Psoas muscle (tissue), 8 donors: ENCODE measurements at places on chromosomes 2 and 18.

DNA sequence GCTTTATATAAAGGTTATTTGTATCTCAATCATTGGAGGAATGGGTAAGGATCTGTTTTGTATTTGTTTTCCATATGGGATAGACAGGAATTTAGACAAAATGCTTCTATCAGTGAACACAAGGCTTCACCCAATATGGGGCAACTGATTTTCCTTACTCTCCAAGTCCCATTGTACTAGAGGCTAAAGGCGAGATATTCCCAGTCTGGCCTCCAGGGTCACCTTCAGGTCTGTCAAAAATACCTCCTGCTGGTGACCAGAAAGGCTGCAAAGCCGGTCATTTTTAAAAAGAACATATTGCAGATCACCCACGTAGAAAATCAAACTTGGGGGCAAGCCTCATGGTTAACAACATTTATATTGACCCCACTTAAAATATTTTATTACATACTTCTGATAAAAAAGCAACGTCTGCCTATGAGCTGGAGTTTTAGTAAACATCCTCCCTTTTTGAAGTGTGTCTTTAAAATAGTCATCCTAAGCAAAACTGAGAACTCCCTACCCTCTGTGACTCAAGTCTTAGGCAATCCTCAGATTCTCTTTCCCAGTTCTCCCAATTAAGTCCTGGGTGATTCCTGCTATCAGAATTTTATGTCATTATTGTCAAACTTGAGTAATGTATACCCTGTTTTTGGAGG is 276.6 kb downstream of the MREG start:
- DNase-seq: no peak

DNA sequence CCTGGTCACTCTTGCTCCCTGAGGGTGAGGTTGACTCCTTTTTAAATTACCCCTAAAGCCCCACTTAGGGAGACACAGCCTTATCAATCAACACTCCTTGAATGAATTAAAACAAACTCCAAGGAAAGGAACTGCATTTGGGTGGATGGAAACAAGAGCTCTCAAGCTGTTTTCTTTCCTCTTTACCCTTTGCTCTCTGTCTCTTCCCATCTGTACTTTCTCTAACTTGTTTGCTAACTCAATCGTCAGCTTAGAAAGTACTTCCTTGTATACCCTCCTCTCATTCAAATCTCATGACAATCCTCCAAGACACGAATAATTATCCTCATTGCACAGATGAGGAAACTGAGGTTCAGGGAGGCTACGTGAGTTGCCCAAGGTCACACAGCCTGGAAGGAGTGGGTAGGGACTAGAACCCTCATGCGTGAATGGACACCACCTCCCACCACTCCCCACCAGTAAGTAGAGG is 32.7 kb downstream of the ZFP36L2 start:
- no peak for DNase-seq

DNA sequence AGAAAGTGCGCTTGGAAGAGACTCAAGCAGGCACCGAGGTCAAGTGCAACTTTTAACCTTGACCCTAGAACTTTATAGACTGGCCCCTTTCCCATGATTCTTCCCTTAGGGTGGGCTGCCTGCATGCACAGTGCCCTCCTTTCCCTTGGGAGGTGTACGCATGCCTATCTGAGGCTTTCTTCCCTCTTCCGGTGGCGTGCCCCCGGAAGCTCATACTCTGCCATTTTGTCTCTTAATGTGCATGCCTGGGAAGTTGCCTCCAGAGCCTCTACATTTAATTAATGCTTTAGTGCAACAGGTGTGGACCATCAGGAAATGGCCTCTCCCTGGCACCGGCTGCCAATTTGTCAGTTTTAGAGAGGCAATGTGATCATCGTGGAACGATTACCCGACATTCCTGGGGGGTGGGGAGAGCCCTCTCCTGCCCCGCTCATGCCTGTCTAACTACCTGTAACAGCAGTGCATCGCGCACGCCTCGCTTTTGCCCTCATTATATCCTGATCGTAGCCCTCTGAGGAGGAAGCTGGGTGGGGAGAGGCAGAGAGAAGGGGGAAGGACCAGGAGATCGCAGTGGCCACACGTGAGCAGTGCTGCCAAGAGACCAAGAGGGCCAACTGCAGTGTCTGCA is 194.8 kb downstream of the TFCP2L1 start:
- no peak for DNase-seq

- no peak for DNase-seq
These were observed 98.1 kb downstream of the NFATC1 start for GRCh38 chr18:79493801-79494211.

GRCh38 chr2:152223977-152224376 is 48.4 kb upstream of the STAM2 start:
- no peak for DNase-seq

DNA sequence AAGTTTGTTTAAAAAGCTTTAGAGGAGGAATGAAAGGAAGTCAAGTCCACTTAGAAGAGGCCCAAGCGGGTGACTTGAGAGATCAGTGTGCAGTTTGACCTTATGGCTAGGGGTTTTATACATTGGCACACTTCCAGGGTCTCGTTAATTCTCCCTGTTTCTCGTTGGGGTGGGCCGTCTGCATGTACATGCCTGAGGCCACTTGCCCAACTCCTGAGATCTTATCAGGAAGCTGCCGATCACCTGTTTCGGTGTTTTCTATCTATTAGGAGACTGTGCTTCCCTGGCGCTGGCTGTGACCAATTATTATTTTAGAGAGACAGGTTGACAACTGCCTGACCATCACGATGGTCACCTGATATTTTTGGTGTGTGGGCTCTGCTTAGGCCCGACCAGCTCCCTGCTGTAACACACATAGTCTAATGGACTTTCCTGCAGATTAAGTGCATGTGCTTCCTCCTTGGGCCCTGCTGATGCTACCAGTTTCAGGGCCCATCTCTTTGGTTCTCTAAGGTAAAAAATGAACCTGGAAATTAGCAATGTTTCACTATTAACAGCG is 31.0 kb upstream of the MSH6 start:
- DNase-seq: no peak
